Tongue (tissue), 3 donors: ENCODE measurements at places on chromosomes 12 and 14. TPM values are rescaled to one million over a fixed set of nuclear protein-coding genes. Genes with fewer than 3 reads are reported as not detected.

DNA sequence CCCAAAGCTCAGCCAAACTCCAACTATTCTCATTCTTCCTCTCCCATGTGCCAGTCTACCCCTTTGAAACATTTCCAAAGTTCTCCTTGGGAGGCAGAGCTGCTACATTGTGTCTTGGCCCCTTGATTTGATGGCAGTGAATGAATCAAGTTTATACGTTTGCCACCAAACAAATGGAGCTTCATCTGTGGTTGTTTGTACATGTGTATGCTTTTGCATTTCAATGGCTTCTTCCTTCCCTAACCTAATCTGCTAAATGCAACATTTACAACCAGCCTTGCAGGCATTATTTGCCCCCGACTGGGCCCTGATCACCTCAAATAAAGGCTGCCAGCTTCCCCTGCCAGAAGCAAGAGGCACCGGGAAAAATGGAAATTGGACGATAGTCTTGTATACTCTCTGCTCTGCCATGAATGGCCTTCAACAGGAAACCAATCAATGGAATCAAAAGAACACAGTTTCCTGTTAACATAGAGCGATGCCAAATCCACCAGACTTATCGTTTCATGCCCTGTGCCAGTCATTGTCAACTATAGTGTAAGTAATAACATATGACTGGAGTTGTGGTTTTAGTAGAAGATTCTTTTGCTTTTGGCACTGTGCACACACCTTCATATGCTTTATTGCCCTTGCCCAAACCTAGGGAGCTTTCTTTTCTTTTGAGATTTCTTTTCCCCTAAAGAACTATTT lies 97.8 kb downstream of the TMEM30B start:
- DNase-seq = no peak

- no peak for DNase-seq
Observed at GRCh38 chr12:123763093-123763492, 992 bp downstream of the DNAH10 start.

Gene AMN
- 2.1 TPM for total RNA-seq

DNA sequence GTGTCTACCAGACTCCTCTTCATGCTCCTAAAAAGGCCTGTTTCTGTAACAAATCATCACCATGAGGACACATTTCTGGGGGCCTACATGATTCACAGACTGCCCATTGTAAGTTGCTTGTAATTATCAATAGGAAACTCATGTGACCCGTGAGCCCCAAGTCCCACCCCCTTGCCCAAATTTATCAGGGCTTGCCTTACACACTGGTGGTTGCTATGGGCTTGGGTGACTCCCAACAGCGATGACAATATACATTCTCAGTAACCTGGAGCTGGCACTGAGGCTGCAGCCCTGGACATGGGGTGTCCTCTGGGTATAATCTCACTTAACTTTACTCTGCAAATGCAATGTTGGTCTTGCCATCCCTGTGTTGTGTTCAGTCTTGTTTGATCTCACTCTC lies 149.2 kb downstream of the NRXN3 start:
- DNase-seq = no peak

DNA sequence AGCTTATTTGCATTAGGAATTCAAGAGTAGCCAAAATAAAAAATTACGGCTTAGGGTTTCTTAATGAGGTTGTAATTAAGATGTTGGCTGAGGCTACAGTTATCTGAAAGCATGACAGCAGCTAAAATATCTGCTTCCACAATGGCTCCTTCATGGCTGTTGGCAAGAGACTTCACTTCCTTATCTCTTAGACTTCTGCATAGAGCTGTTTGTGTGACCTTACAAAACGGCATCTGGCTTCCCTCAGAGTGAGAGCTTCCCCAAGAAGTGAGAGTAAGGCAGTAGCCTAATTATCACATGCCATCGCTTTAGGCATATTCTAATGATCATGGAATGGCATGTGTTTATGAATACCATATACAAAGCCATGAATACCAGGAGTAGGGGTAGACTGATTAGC lies 57.6 kb downstream of the CCDC59 start:
- no peak for DNase-seq

GRCh38 chr12:121331248-121331647 lies 21.0 kb downstream of the ANAPC5 start:
- DNase-seq = no peak

Gene ZFHX2
- 0.31 TPM for total RNA-seq

Gene TNS2
- 44.4 TPM for total RNA-seq

DNA sequence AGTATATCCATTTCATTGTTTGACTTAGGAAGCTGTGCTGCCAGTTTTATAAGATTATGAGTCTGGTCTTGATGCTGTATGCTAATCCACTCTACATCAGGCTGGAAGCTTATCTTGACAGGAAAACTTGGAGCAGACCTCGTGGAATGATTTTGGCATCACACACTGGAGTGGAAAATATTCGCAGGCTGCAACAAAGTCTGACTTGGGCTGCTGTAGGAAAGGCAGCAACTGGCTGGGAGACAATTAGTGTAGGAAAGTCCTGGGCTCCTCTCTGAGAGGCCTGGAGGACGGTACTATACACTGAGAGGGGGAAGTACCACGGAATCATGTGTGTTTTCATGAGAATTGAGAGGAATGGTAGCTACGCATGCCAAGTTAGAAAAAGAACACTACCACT lies 383.7 kb downstream of the ETNK1 start:
- DNase-seq = peak; percentile 10

Gene ABCC9
- 121 TPM for total RNA-seq

DNA sequence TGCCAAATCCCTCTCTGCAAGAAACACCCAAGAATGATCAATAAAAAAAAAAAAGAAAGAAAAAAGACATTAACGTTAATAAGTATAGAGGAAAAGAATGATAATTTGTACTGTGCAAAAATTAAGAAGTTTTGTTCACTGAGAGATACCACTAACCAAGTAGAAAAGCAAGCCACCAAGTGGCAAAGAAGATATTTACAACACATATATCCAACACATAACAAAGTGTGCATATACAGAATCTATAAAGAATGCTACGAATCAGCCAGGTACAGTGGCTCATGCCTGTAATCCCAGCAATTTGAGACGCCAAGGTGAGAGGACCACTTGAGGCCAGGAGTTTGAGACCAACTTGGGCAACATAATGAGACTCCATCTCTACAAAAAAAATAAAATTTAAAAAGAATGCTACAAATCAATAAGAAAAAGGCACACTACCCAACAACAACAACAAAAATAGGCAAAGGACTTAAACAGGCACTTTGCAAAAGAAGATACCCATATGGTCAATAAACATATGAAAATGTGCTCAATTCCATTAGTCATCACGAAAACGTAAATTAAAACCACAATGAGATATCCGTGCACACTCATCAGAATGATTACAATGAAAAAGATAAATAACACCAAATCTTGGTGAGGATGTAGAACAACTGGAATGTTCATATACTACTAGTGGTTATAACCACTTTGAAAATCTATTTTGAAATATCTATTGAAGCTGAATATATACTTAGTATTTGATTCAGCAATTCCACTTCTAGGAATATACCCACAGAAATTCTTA lies 19.8 kb downstream of the GALNT4 start:
- DNase-seq = no peak

Gene HVCN1
- total RNA-seq = 8.4 TPM

Gene SLC38A4
- total RNA-seq = 12.0 TPM

Gene CLEC6A
- total RNA-seq = not detected

GRCh38 chr14:58640959-58641358 lies 3.2 kb downstream of the DACT1 start:
- DNase-seq = no peak

- DNase-seq = no peak
Observed at GRCh38 chr12:93706824-93707223, 29.6 kb downstream of the CRADD start.

DNA sequence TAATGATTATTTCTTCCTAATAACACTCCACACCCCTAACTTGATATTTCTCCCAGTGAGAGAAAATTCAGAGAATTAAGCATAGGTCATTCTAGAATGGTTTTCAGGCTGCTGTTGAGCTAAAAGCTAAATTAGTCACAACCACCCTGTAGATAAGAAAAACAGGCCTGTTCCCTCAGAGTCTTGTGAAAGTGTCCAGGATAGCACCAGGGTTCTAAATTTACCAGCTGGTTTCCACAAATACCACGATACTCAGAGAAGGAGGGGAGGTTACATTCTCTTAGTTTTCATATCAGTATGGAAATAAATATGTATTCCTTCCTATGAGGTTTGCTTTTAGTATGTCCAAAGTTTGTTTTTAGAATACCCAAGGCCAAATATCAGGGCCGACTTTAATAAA lies 66.0 kb upstream of the YARS2 start:
- no peak for DNase-seq

DNA sequence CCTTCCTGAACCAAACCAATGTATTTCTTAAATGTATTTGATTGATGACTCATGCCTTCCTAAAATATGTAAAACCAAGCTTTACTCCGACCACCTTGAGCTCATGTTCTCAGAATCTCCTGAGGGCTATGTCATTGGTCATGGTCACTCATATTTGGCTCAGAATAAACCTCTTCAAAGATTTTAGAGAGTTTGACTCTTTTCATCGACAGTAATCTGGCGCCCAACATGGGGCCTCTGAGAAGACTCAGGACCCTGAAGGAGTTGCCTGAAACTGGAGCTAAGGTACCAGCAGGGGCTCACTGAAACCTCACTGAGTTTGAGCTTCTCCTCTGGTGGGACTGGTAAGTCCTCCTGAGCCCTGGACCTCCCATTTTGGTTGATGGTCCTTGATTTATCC lies 17.2 kb upstream of the PSMC1 start:
- DNase-seq = no peak

DNA sequence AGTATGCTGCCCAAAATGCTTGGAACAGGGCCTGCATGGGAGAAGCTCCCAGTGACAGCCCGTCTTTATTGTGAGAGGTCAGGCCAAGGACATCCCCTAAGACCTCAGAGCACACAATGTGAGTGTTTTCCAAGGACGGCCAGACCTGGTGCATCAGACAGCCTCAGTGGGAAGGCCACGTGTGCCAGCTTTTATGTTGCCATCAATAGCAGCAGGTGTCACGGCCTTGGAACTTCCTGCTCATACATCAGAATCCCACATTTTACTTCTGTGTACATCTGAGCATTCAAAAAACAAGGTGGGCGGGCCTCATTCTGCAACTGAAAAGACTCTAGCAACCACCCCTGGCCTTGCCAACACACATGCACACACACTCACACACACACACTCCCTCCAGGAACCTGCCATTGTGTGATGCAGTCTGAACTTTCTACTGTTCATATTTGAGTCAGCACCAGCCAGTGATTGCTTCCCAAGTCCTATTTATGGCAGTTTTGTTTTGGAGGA lies 753.1 kb upstream of the TBX3 start:
- no peak for DNase-seq

Gene IL26
- not detected for total RNA-seq

- DNase-seq = peak; percentile 84
Observed at GRCh38 chr12:57865084-57865751, 18.7 kb upstream of the CTDSP2 start.

GRCh38 chr14:105177082-105177481 lies 4.0 kb downstream of the NUDT14 start:
- peak; percentile 67 for DNase-seq

- no peak for DNase-seq
Observed at GRCh38 chr12:19967001-19967400, 401.3 kb upstream of the PDE3A start.

Gene INHBC
- total RNA-seq = not detected

DNA sequence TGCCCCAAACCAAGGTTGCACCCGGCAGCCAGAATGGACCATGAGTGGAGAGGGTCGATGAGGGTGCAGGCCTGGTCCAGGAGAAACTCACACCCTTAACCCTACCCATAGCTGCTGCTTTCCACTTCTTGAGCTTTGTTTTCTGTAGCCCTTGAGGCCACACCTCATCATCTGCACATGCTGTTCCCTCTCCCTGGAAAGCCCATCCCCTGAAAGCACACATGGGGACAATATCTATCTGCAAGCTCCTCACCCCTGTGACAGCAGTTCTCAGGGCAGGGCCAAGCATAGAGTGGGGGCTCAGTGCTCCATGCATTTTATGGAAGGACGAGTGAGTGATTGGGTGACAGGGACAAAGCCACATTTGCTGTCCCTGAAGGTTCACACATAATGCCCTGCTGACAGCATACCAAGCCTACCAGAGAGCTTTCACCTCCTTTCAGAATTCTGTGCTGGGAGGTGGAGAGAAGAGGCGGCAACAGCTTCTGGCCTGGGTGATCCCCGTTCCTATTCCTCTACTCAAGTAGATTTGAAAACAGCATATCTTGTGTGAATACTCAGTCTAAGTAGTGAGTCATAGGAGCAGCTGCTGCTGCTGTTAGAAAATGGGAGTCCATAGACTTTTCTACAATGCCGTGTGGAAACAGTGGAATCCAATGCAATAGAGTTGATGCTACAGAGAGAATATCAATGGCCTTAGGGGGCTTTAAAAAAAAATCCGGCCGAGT lies 44.6 kb downstream of the SRGAP1 start:
- DNase-seq = peak; percentile 20

Gene C12orf54
- total RNA-seq = not detected

GRCh38 chr14:104187931-104188726 lies 49.7 kb downstream of the KIF26A start:
- no peak for DNase-seq

DNA sequence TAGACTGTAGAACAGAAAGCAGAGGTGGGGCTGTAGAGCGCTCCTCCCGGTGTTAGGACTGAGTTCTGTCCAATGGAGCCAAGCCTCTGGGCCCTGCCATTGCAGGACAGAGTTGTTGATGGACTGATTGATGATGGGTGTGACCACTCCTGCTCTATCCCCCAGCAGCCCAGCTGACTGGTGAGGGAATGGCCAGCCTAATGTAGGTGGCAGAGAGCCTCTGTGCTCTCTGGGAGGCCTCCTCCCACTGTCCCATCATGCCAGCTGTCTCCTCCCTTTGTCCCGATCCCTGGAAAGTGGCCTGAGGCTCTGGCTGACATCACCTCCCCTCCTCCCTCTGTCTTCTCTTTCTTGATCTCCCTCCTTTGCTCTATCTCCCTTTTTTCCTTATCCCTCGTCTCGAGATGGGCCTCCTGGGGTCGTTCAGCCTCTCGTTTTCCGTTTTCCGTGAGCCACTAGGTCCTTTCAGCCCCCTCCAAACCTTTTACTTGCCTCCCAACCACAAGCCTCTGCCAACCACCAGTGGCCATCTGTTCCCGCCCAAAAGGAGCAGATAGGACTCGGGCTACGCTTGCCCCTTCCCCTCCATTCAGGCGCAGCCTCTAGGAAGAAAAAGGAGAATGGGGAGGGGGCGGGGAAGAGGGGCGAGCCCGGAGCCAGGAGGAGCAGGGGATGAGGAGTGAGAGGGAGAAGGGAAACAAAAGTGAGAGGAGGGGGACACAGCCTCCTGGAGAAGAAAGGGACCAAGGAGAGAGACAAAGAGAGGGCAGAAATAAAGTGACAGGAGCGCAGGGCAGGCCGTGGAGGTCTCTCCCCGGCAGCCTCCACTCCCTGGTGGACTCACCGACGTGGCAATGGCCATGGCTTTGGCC lies 572 bp downstream of the EFS start:
- DNase-seq = peak; percentile 84

GRCh38 chr14:68583548-68584280 lies 209.2 kb downstream of the ZFP36L1 start:
- peak; percentile 69 for DNase-seq
